ENCODE measurements at places on chromosomes 4 and X.

- no peak for ATAC-seq
Measured at GRCh38 chr4:12875640-12876243, 608.4 kb downstream of the RAB28 start.

DNA sequence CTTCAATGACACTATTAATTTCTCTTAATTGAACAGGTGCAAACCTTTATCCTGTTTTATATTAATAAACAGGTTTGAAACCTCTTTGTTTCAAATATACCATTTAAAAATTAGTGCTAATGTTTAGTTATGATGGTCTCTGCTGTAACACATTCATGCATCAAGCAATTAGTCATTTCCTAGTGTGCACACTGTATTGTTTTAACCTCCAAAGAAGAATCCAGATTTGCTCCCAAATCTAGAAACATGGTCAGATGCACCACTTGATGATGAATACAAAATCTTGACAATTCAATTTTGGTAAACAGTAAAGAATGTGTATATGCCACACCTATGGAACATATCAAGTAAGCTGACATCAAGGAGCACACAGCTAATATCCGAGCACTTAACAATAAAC lies 157.1 kb downstream of the TRIML1 start:
- ATAC-seq, result no peak

DNA sequence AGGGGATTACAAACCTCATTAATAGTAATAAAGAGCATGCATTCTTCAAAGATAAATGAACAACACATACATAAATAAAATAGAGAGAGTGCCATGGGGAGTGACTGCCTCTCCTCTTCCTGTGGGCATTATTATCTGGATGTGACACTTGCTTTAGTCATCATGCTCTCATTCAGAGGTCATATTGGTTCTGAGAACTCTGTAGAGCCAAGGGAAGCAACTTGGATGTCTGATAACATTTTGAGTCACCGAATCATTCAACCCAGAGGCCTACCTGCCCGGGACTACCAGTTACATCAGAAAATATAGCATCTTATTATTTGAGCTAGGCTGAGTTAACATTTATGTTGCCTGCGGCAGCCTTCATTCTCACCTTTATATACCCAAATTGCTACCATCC lies 489.5 kb downstream of the STIM2 start:
- ATAC-seq, result no peak

GRCh38 chr4:33334416-33334815 lies 2614.2 kb downstream of the PCDH7 start:
- no peak for ATAC-seq

GRCh38 chr4:75679876-75680575 lies 6.8 kb upstream of the G3BP2 start:
- no peak for ATAC-seq

GRCh38 chr4:54509057-54509456 lies 148.7 kb upstream of the KIT start:
- ATAC-seq, result no peak

- peak; percentile 67 for ATAC-seq
Measured at GRCh38 chr4:67320645-67321044, 224.7 kb downstream of the CENPC start.

DNA sequence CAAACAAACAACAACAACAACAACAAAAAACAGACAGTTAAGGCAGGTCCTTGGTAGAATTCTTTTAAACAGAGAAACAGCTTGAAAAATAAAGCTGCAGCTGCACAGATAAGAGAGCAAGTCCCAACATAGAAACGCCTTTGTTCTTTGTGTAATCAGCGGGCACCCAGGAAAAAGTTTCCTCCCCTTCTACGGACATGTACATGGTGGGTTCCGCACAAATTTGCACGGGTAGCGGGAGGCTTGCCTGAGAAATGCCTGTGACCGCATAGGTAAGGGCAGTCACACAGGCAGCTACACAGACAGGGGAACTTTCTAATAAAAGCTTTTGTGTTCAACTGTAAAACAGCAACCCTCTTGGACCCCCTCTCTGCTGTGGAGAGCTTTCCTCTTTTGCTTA lies 25.7 kb upstream of the CT47A1 start:
- ATAC-seq, result no peak

DNA sequence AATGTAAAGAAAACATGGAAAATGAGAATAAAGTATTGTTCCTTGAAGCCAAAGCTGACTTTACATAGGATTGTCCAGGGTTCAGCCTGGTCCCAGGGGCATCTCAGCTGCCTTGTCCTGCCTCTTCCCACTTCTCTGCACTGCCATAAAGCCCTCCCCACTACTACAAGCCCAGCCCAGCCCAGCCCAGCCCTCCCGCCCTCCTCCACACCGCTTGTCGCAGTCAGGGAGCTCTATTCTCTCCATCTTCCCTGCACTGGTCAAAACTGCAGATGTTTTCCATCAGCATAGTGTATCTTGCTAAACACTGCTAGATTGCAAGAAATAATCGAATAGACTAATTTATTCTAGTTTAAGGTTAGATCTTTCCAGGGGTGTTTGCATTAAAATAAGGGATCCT lies 100.3 kb downstream of the TENM3 start:
- no peak for ATAC-seq

GRCh38 chr4:44996276-44996845 lies 270.0 kb upstream of the GNPDA2 start:
- ATAC-seq, result no peak

DNA sequence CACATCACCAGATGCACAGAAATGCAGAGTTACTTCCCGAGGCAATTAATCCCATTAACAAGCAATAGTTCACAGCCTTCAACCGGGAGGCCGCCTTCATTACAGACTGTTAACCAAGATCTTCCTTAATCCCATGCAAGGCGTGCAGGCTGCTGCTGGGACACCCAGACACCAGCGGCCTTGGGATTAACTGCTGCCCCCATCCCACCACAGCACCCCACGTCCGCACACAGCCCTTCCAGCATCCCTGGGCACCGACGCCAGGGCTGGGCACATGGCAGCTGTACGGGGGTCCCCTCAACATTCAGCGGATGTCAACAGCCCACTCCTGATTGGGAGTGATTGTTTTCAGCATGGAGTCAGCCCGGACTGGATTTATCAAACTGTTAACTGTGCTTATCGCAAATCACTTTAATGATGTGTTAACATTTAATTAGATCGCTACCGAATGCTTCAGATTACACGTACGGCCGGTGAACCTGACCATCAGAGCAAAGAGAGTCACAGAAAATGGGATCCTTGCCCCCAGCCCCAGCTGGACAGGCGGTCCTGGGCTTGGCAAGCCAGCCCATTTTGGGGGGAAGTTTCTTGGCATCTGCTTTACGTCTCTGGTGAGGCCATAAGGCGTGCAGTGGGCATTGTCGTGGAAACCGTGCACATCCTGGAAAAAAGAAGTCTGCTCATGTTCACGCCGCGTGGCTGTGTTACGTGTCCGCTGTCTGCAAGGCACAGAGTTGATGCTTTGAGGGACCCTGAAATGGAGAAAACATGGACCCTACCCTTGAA lies 126.4 kb downstream of the HMX1 start:
- no peak for ATAC-seq

GRCh38 chrX:96435378-96436035 lies 249.1 kb upstream of the DIAPH2 start:
- no peak for ATAC-seq

DNA sequence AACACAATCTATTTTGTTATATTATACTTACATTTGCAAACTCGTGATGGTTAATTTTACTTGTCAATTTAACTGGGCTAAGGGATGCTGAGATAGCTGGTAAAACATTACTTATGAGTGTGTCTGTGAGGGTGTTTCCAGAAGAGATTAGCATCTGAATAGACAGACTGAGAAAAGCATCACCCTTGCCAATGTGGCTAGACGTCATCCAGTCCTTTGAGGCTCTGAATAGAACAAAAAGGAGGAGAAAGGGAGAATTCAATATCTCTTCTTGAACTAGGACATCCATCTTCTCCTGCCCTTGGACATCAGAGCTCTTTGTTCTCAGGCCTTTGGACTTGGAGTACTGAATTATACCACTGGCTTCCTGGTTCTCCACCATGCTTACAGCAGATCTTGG lies 154.6 kb downstream of the EPHA5 start:
- ATAC-seq, result no peak

- ATAC-seq, result no peak
Measured at GRCh38 chrX:9374555-9374954, 90.3 kb upstream of the TBL1X start.

DNA sequence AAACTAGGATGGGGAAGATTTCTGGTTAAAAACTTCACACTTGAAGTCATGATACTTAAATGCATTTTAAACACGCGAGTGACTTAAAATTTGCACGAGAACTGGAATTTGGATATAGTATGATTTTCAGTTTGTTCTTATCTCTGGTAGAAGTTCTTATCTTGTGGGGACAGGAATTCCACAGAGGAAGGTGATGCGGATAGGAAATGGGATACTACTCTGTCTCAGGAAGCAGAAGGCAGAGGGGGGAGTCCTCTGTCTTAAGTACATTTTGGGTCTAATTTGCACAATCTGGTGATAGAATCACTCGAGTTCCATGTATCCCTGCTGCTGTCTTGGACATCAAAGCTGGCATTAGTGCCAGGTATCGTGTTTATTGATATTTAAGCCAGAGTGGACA lies 53.3 kb downstream of the TLL1 start:
- ATAC-seq, result no peak

GRCh38 chrX:118726887-118727685 lies at the start of gene IL13RA1:
IL13RA1 (plus strand) TSS chrX:118727606; CDS start chrX:118727639, 33 bp downstream.
- peak; percentile 94 for ATAC-seq

DNA sequence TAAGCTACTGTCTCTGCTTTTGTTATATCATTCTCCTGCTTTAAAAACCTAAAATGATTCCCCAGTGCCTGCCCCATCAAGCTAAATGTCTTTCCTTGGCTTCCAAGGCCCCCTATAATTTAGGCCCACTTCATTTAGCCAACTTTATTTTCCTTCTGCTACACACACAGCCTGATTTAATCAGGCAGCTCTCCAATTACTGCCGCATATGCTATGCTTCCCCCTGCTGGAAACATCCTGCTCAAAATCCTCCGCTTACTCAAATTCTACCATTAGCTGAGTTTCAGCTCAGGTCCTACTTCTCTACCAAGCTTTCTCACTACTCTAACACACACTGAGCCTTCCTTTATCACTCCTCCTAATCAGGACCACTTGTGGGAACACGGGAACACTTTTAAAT lies 17.0 kb downstream of the LAMP2 start:
- ATAC-seq, result no peak

All from gastroesophageal sphincter (tissue), 4 donors.